RPMI7951 (cell line): ENCODE measurements at places on chromosomes 2 and 18. TPM values are rescaled to one million over a fixed set of nuclear protein-coding genes. Genes with fewer than 3 reads are reported as not detected.

The FBXO41 gene
- total RNA-seq, result 0.98 and 1.1 TPM in 2 replicates

The CETN1 gene
- not detected in 2 replicates for total RNA-seq

The LYPD1 gene
- 20.3 and 23.7 TPM in 2 replicates for total RNA-seq

The SRD5A2 gene
- total RNA-seq, result not detected in 2 replicates

The CGREF1 gene
- total RNA-seq, result 5.2 and 5.3 TPM in 2 replicates

The ANKRD44 gene
- 10.8 and 11.3 TPM in 2 replicates for total RNA-seq

The DPP10 gene
- not detected in 2 replicates for total RNA-seq

The LOXL3 gene
- 93.6 and 108 TPM in 2 replicates for total RNA-seq

The RIT2 gene
- not detected in 2 replicates for total RNA-seq

The STPG4 gene
- total RNA-seq, result not detected in 2 replicates

The RAPGEF4 gene
- total RNA-seq, result 2.1 and 2.4 TPM in 2 replicates

The STK25 gene
- 158 and 188 TPM in 2 replicates for total RNA-seq

The CPO gene
- not detected in 2 replicates for total RNA-seq

The ACAA2 gene
- total RNA-seq, result 52.9 and 57.1 TPM in 2 replicates

The REG3A gene
- total RNA-seq, result not detected in 2 replicates

The TAF1B gene
- 40.9 and 49.6 TPM in 2 replicates for total RNA-seq

The GFPT1 gene
- total RNA-seq, result 21.9 and 26.6 TPM in 2 replicates
